ENCODE measurements at places on chromosomes 1 and 21. TPM values are rescaled to one million over a fixed set of nuclear protein-coding genes. Genes with fewer than 3 reads are reported as not detected.

DNA sequence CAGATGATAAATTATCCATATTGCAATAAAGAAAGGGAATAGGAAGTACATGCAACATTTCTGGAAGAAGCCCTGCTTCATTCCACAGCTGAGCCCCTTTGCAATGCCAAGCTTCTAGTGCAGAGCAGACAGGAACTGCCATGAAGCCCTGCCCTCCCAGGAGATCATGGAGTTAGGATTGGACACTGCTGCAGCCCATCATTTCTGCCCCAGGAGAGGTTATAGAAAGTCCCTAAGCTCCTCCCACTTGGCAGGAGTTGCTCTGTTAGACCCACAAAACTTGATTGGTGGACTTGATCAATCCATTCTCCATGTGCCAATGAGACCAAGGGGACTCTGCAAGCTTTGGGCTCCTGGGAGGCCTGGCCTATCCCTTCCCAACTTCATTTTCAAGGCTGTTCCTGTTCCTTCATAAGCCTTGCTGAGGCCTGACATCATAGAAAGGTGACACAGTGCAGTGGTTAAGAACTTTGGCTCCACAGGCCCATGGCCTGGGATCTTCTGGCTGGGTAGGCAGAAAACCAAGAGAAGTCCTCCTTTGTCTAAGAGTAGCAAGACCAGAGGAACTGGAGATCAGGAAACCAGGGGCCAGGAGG is 1.3 kb upstream of the LAPTM5 start:
- DNase-seq = no peak

GRCh38 chr1:230208619-230209261 is 141.7 kb downstream of the GALNT2 start:
- DNase-seq = no peak

GRCh38 chr1:25875154-25875855 is at the start of gene PAQR7:
Gene PAQR7 (minus strand): TSS chr1:25875708. CDS start chr1:25863839, 11,869 bp downstream.
- DNase-seq = peak; percentile 86

- DNase-seq = no peak
Observed at GRCh38 chr1:92870591-92870990, 38.8 kb downstream of the RPL5 start.

- no peak for DNase-seq
Observed at GRCh38 chr1:117760485-117760884, 154.6 kb downstream of the TENT5C start.

DNA sequence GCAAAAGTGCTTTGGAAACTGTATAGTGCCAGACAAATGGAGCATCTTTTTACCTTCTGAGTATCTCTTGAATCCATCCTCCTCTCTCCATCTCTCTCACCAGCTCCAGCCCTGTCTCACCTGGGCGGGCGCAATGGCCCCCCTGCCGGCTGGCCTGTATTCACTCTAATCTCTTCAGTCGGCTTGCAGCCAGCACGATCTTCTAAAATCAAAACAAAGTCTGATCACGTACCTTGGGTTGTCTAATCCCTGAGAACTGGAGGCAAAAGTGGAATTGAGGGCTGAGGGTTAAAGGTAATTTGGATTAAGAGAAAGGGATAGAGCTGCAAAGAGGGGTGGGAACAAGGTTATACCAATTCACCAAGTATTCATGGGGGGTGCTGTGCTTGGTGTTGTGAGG is 46.0 kb upstream of the LRRN2 start:
- DNase-seq = no peak

DNA sequence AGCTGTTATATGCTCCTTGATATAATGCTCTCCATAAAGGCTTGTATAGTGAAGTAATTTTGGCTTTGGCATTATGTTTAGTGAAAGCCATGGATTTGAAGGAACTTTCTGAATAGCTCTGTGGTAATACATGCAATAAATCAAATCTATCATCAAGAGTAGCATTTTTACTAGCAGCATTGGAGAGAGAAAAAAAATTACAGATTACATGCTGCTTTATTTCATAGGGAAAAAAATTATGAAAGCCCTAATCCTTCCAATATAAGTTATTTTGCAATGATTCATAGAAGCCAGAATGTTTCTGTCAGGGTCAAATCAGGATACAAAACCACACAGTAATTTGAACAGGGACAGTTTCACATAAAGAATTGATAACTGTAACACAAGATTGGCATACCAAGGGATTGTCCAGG is 250.0 kb downstream of the SPATA17 start:
- no peak for DNase-seq

DNA sequence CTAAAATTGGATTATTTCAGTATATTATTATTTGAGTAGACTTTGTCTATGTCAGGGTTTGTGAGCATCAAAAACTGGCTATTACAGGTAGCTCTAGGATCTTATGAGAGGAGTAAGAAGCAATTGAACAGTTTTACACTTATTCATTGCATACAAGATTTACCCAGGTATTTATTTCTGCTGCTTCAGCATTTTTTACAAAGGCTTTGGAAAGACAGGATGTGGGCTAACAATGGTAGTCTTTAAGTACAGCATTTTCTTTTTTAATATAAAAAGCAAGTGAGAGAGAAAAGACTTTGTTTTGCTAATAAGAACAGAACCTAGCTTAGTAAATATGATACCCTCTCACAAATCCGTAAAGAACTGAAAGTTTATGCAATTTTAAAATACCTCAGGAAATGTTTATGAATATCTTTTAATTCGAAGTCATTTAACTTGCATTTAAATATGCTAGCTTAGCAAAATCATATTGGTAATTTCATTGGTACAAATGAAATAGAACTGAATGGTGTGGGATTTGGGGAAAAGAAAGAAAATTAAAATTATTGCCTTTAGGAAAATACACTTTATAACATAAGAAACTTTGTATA is 32.1 kb upstream of the RGS18 start:
- DNase-seq = no peak

GRCh38 chr1:19769211-19769932 is 30.3 kb downstream of the TMCO4 start:
- no peak for DNase-seq

- no peak for DNase-seq
Observed at GRCh38 chr1:37177230-37177864, 143.0 kb upstream of the GRIK3 start.

- DNase-seq = no peak
Observed at GRCh38 chr1:212401042-212401441, 13.6 kb downstream of the PACC1 start.

DNA sequence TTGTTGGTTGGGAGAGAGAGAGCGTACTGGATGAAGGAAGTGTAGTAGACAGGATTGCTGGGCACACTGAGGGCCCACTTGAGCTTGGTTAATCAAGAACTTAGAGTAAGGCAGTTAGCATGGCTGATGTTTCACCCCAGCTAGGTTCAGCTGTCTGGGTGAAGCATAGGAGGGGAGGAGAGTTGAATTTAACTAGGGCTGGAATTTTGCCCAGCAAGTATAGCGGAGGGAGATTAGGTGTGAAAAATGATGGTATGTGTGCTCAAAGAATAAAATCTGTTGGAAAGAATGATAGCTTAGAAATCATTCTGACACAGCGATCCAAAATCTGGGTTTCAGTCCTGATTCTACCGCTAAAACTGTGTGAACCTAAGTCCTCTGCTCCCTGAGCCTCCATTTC is 461.5 kb upstream of the PROX1 start:
- DNase-seq = no peak

DNA sequence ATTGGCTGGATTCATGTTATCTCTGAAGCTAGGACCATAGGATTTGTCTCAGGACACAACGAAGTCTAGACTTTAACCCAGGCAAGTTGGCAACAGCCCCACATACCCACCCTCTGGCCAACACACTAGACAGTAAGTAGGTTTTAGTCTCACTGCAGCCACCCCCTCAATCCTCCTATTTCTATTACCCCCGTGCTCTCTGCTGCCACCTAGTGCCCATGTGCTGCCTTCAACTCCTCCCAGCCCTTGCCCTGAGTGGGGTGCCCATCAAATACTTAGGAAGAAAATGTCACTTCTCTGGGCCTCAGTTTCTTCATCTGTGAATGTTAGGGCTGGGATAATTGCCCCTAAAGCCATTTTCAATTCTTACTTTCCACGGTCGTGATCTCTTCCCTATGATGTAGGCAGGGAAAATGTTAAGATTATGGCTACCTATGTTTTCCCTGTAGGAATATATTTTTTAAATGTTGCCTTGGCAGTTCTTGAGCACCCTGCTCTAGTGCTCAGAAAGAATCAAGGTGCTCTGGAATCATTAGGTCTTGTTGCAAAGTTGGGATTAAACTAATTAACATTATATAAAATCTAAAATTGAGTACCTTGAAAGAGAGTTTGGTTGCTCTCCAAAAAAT is 213.0 kb downstream of the LMX1A start:
- no peak for DNase-seq

DNA sequence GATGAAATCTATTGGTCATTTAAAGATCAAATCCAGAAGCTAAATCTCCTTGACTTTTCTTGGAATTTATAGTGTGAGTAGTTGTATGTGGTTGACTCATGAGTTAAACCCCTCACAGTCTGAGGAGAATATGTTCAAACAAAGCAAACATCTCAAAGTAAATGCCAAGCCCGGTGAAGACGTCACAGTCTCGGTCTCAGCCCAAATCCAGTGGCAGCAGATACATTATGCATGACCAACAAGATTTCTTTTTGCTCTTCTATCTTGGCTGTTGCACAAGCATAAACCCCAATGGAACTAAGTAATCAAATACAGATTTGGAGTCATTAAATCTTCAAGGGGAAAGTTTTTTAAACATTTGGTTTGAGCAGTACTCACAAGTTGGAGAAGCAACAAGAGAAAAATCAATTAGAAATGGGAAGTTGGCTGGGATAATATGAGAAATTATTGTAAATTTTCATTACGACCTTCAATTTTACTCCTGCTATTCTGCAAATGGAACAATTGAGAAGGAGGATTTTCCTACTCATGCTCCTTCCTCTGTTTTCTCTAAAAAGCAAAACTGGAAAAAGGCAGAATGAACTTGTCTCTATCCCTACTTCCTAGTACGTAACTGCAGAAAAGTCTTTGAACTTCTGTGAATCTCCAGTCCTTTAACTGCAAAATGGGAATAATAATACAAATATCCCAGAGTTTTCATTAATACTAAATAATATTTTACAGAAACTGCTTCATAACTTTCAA is 575.8 kb downstream of the NUF2 start:
- peak; percentile 75 for DNase-seq

GRCh38 chr1:109248797-109249629 is at the start of gene CELSR2:
Gene CELSR2 (plus strand): TSS chr1:109249539. CDS start chr1:109250080, 541 bp downstream.
- DNase-seq = no peak

DNA sequence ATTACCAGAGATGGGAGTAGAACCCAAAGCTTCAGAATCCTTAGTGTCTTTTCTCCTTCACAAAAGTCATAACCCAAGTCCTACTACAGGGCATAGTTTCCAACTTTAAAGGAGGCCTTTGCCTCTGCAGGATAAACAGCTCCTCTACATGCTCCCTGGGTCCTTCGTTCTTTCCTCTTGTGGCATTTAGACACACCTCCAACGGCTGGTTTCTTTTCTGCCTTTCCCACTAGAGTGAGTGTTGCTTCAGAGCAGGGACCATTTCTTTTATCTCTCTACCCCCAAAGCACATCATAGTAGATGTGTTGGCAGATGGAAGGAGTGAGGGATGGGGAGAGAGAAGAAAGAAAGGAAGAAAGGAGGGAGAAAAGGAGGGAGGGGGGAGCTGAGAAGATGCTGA is 144.7 kb upstream of the SPATA6 start:
- no peak for DNase-seq

GRCh38 chr1:237677979-237678378 is 212.7 kb downstream of the ZP4 start:
- DNase-seq = no peak

DNA sequence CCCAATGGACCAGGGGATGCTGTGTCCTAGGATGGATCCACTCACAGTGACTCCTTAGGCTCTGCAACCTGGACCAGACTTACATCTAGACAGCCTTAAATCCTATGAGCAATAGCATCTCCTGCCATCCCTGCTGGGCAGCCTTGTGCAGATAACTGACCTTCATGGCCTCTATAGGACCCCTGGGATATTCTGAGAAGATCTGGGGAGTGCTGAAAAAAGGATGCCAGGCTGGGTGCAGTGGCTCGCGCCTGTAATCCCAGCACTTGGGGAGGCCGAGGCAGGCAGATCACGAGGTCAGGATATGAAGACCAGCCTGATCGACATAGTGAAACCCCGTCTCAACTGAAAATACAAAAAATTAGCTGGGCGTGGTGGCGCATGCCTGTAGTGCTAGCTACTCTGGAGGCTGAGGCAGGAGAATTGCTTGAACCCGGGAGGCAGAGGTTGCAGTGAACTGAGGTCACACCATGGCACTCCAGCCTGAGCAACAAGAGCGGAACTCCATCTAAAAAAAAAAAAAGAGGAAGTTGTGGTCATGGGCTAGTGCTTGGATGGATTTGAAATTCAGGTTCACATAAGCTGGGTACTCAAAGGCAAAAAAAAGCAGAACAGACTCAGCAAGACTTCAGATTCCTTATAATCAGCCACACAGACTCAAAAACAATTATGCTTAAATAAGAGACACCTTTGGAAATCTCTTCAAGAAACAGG is 10.9 kb upstream of the SH2D1B start:
- DNase-seq = no peak

GRCh38 chr1:25888426-25888987 is 13.0 kb upstream of the PAQR7 start:
- no peak for DNase-seq

- DNase-seq = peak; percentile 75
Observed at GRCh38 chr1:1666526-1666925, 7.7 kb upstream of the CDK11B start.

- DNase-seq = no peak
Observed at GRCh38 chr21:15761507-15762100, 31.8 kb downstream of the USP25 start.

- no peak for DNase-seq
Observed at GRCh38 chr1:185559684-185560331, 174.4 kb upstream of the HMCN1 start.

GRCh38 chr1:205224736-205225135 is 3.0 kb upstream of the TMCC2 start:
- DNase-seq = no peak

GRCh38 chr21:25342816-25343215 is 264.5 kb downstream of the MRPL39 start:
- DNase-seq = no peak

DNA sequence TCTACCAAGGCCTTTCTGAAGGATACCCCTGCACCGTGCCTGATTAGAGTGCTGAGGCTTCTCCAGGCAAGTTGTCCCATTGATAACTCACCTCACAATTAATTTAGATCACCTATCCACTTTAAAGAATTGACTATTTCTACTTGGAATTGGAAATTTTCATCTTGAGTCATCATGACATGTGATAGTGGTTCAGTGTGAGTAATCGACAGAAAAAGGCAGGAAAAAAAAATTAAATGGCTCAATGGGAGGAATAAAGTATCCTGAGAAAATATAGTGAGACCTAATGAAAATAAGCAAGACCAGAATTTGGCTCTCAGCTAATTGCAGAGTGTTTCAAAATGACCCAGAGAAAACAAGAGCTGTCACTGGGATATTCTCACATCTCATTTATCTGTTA is 222.4 kb upstream of the C8B start:
- no peak for DNase-seq

GRCh38 chr1:3596663-3597598 is 14.4 kb downstream of the MEGF6 start:
- no peak for DNase-seq

The GMEB1 gene
- total RNA-seq = 12.6 TPM

The SPRR3 gene
- not detected for total RNA-seq

The EXOSC10 gene
- total RNA-seq = 78.6 TPM

The GJB3 gene
- total RNA-seq = 76.0 TPM

The CD48 gene
- 1.6 TPM for total RNA-seq

The SLC9C2 gene
- total RNA-seq = not detected

The SPRR2F gene
- 4.2 TPM for total RNA-seq

The ALPL gene
- total RNA-seq = 5.6 TPM

The AMY1A gene
- total RNA-seq = not detected

The CELA3A gene
- not detected for total RNA-seq

Data from suprapubic skin (tissue), 4 donors.